ENCODE measurements at places on chromosomes 11 and 22. TPM values are rescaled to one million over a fixed set of nuclear protein-coding genes. Genes with fewer than 3 reads are reported as not detected.

The ADORA2A gene
- total RNA-seq = 9.6 TPM

The UBQLNL gene
- 0.30 TPM for total RNA-seq

The ENTHD1 gene
- not detected for total RNA-seq

The TMEM151A gene
- 8.0 TPM for total RNA-seq

DNA sequence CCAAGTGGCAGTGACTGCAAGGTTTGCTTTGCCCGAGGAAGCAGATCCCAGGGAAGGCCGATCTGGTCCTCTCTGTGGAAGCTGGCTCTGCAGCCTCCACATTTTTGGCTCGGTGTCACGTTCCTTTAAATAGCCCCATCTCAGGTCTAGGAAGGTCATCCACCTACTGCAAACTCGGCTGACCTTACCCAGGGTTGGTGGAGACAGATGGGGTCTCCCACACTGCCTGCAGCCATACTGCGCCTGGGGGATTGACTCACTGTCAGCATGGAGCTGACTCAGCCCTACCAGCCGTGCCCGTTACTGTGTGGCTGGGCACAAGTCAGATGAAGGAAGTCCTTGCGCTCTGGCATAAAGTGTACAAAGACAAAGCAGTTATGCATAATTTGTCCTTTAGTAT, 16.9 kb downstream of the CDPF1 start:
- no peak for DNase-seq
- H3K27ac ChIP-seq = no peak overlapping the region
- peaks cover 28% of the 10 kb centered on the region for H3K36me3 ChIP-seq

GRCh38 chr22:22430111-22430820, 78.3 kb downstream of the ZNF280B start:
- no peaks in the 10 kb centered on the region for H3K36me3 ChIP-seq
- no peak overlapping the region for H3K4me3 ChIP-seq
- H3K27ac ChIP-seq = no peak overlapping the region
- DNase-seq = no peak
- H3K4me1 ChIP-seq = peaks cover 3% of the 10 kb centered on the region

Data from spinal cord (tissue), 10 donors.